Activated CD4-positive, alpha-beta T cell treated with anti-CD3 and anti-CD28 coated beads, Interleukin-2, amount 10 ng/mL, durations not matched to agents 7 days and 5 days (primary cell): ENCODE measurements at places on chromosomes 1 and 21. TPM values are rescaled to one million over a fixed set of nuclear protein-coding genes. Genes with fewer than 3 reads are reported as not detected.

DNA sequence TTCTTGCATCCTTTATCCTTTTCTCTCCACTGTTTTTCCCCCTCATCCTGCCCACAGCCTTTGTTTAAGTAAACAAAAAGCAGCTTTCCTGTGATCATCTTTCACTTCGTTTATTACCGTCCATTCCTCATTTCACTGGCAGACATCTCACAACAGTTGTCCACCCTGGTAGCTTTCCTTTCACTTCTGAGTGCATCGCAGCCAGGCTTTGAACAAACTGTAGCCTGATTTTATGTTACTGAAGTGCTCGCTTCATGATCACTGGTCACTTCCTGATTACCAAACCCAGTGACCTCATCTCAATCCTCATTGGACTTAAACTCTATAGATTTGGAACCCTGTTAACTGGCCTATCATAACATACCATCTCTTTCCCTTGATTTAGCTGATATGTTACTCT lies 67.7 kb downstream of the SDCCAG8 start:
- DNase-seq, result no peak

- DNase-seq, result no peak
These were observed 139.9 kb upstream of the ZNF644 start for GRCh38 chr1:91161749-91162148.

GRCh38 chr21:44344541-44345183 lies 5.5 kb upstream of the CFAP410 start:
- DNase-seq, result no peak

GRCh38 chr1:34162852-34163766 lies 1.9 kb downstream of the CSMD2 start:
- peak; percentile 12 for DNase-seq

DNA sequence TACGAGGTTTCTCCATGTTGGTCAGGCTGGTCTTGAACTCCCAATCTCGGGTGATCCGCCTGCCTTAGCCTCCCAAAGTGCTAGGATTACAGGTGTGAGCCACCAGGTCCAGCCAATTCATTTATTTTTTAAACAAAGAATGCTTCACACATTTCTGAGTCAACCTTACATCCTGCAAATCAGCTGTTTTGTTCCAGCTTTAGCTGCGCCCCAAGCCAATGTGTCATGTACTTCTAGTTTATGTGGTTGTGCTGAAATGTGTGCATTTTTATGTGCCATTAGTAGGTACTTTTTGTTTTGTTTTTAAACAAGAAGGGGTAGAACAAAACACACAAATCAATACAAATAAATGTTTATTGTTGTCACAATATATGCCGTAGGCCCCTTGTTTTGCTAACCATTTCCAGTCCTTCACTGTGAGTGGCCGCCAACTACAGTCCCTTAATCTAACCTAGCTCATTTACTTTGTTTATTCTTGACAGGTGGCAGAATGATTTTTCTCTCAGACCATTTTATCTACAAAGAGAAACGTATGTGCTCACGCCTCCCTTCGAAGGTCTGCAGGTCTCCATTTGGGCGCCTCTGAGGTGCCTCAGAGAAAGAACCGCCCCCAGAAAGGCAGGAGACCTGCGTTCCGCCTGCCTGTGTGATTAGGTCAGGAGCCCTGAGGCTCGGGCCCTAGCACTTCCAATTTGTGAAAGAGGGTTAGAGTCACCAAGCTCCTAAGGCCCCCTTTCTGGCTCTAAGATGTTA lies 2.8 kb upstream of the CASQ2 start:
- DNase-seq, result no peak

GRCh38 chr1:151312411-151312810 lies 14.8 kb downstream of the PI4KB start:
- DNase-seq, result no peak

DNA sequence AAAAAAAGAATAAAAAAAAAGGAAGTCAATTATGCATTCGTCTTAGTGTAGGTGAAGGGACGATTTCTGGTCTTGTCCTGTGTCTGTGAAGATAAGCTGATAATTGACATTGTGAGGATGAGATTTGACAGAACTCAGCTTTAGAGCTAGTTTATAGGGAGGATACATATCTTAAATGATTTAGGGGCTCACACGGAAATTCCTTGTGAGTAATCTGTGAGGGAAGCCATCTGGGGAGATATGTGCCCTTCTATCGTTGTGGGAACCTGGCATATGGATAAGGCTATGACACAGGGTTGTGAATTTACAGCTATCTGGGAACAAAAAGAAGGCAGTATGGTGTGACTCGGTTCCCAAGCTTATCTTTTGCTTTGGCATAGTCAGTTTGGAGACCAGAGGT lies 71.1 kb downstream of the RABGAP1L start:
- DNase-seq, result no peak

ANKRD65 gene
- total RNA-seq, result not detected

SLC22A15 gene
- 0.20 TPM for total RNA-seq

HHIPL2 gene
- total RNA-seq, result 0.10 TPM
